ENCODE measurements at places on chromosomes 2 and 18.

- peak; percentile 64 for DNase-seq
These were observed 2.7 kb downstream of the GPC1 start for GRCh38 chr2:240437861-240438809.

DNA sequence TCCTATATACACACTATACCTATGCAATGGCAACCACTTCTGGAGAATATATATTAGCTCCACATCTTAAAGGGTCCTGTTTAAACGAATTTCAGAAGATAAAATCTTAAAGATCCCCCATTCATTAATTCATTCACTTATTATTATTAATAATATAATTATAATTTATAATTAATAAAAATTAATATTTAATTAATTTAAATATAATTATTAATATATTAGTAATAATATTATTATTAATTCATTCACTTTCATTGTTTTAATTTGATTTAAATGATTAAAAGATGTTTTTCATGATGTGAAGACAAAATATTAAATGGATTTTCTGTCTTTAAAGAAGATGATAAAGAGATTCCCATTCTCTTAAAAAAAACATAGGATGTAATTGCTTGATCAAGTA is 21.1 kb downstream of the NFU1 start:
- DNase-seq, result no peak

- no peak for DNase-seq
These were observed 909 bp downstream of the TGFA start for GRCh38 chr2:70552501-70553333.

GRCh38 chr2:219561179-219562048 is 9.9 kb downstream of the OBSL1 start:
- no peak for DNase-seq

DNA sequence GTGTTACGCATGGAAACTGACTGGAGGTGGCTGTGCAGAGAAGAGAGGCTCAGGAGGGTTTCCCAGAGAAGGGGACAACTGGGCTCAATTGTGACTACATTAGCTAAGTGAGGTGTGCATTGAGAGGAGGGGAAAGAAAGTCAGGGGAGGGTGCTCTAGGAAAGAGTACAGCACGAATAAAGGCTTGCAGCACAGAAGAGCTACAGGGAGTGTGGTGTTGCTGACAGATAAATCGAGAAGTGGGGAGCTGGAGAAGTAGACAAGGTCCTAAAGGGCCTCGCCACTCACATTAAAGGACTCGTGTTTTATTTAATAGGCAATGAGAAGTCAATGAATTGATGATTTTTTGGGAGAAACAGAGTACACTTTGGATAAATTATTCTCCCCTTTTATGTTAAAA is 65.7 kb upstream of the CTAGE1 start:
- no peak for DNase-seq

All from left ventricle myocardium inferior (tissue), 1 donor.